ENCODE measurements at places on chromosomes 6 and 20.

- DNase-seq = no peak
Measured at GRCh38 chr6:43716099-43716498, 28.5 kb upstream of the MRPS18A start.

DNA sequence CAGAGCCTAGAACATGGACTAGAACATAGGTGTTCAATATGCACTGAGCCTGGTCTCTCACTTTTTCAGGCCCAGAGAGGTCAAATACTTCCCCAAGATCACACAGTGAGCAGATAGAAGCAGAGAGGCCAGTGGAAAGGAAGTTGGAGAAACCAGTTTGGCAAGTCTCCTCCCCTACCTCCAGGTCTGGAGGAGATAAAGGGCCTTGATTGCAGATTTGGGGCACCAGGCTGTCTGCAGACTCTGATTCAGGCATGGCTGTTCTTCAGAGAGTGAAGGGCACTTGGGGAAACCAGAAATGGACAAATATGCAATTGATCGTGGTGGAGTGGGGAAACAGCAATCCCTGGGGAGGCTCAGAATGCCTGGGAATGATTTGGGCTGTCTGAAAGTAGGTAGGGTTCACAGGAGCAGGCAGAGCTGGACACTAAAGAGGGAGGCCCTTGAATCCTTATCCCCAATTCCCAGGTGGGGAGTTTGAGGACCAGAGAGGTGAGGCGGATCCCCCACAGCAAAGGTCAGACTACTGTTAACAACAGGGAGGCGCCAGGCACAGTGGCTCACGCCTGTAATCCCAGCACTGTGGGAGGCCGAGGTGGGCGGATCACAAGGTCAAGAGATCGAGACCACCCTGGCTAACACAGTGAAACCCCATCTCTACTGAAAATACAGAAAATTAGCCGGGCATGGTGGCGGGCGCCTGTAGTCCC lies 2.3 kb downstream of the PEDS1 start:
- DNase-seq = peak; percentile 68

- no peak for DNase-seq
Measured at GRCh38 chr20:47453167-47453782, 48.4 kb upstream of the NCOA3 start.

GRCh38 chr20:8043687-8044282 lies 24.2 kb upstream of the TMX4 start:
- no peak for DNase-seq

GRCh38 chr6:12404651-12405050 lies 114.5 kb downstream of the EDN1 start:
- DNase-seq = no peak

- no peak for DNase-seq
Measured at GRCh38 chr20:18272451-18272850, 15.9 kb upstream of the ZNF133 start.
